ENCODE measurements at places on chromosomes 2 and 18. TPM values are rescaled to one million over a fixed set of nuclear protein-coding genes. Genes with fewer than 3 reads are reported as not detected.
A peak's percentile ranks its signal among the peaks of the same experiment; 100 is the strongest.

GRCh38 chr2:3692375-3692774 is 11.0 kb upstream of the DCDC2C start:
- DNase-seq: peak; percentile 51

DNA sequence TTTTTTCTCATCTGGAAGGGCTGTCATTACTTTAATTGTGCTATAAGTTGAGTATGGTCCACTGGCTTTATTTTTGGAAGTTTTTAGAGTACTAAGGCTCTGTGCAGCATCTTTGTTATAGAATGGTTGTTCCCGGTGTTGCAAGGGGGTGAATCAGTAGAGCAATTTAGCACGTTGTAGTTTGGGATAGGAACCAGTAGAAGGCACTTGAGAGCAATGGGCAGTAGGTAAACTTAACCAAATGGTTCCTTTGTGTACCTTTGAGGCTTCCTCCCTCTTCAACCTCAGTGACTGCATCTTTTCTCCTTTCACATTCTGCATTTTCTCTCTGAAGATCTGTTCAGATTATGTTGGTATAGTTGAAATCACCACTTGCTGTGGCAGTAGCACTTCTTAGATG is 238.2 kb upstream of the SYT4 start:
- no peak for DNase-seq

GRCh38 chr18:45025089-45025450 is 344.4 kb downstream of the SETBP1 start:
- no peak for DNase-seq

DNA sequence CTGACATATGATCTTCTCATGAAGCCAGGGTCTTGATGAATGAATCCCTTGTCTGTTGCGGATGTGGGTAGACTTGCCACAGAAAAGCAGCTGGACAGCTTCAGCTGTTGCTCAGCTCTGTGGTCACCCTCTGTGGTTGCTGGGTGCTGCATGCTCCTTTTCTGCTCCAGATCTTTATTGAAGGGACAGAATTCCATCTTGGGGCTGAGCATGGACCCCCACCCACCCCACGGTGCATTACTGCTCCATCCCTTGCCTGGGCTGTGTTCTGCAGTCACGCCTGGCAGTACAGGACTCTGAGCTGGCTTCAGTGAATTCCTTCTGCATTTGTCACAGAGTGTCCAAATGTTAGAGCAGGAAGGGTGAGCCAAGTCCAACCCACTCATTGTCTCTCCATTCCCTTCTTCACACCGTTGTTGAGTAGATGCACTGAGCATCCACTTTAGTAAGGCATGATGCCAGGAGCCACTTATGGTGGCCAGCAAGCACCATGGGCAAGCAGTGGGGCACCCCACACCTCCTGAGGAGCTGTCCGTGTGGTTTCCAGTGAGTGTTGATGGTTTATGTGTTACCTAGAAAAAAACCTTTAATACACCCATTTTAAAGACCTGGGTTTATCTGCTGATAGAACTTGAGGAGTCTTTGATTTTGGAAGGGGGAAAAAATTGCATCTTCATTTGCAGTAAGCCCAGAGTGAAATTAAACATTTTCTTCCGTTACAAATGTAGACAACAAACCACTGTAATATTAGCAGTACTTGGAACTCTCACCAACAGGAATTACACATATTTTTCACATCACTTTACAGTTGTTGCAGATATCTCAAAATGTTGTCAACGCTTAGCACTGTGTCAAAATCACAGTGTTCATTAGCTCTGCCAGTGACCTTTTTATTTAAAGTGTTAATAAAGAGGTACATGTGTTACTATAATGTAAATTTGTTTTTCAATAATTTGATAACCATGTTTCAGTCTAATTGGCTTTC is 14.7 kb upstream of the ITGB6 start:
- no peak for DNase-seq

DNA sequence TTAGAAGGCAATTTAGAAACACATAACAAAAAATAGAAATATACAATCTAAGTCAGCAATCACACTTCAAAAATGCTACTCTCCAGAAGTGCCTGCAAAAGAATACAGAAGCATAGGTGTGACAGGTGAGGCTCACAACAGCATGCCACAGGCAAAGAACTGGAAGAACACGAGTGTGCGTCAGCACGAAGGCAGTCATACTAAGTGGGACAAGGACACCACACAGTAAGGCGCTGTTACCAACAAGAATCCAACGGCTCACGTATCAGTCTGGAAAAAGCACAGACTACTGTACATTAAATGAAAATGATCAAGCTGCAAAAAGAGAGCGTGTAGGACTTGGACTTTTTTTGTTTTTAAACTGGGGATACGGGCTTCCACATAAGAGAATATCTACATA is 18.7 kb downstream of the HDLBP start:
- DNase-seq: no peak

DNA sequence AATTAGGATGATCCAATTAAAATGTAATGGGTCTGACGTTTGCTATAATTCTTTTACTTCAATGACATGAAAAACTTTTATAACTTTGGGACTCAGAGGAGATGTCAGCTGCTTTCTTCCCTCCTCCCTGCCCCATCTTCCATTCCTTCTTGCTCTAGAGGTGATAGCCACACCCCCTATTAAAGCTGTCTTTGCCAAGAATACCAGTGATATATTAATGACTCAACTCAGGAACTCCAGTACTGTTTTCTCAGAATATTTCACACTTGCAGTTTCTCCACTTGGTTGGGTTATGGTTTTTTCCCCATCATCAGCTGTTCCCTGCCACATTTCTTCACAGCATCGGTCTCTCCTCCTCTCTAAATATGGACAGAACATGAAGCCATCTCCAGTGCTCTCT is 184.0 kb downstream of the KCNE4 start:
- no peak for DNase-seq

DNA sequence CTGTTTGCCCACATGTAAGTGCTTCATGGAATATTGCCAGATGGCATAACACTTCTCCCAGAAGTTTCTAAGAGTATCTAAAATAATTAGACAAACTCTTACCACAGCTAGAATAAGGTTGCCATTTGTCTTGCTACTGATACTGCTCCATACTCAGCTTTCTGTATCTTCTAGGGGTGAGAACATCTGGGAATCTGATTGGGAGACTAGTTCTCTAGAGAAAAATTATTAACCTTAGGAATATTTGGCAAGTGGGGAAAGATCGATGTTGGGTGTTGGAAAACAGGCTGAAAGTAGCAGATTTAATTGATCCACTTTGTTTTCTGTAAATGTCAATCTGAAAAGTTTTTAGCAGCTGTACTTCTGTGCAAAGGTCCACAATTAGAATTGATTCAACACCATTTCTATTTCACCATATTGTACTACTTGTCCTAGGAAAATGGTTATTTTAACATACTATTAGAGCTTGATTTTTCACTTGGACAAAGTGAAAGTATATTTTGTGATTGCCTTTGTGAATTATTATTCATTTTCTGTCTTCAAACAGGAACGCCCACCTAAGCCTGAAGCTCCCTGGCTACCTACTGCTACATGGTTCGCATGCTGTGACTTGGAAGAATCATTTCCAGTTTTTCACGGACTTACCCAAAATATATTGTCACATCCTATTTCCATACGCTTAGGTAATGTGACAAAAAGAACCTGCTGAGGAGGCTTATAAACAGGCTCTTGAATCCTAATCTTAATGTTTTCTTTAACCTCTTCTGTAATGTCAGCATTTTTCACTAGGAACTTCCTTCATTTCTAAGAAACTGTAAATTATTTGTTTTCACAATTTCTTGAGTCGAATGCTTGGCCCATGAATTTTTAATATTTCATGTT is 147.7 kb downstream of the TRABD2A start:
- DNase-seq: no peak

The GPR75 gene
- 1.2 TPM for total RNA-seq

The CFAP221 gene
- total RNA-seq: 0.96 TPM
